Activated CD8-positive, alpha-beta T cell treated with anti-CD3 and anti-CD28 coated beads, Interleukin-2, amount 10 ng/mL, durations not matched to agents 7 days and 5 days (primary cell): ENCODE measurements at places on chromosomes 4 and X.

GRCh38 chrX:31117266-31117665 is 45.4 kb upstream of the FTHL17 start:
- no peak overlapping the region for H3K27ac ChIP-seq
- no peaks in the 10 kb centered on the region for H3K36me3 ChIP-seq
- no peak for DNase-seq
- no peak overlapping the region for H3K4me3 ChIP-seq

GRCh38 chrX:3820167-3820566 is 106.7 kb upstream of the PRKX start:
- peaks cover 5% of the 10 kb centered on the region for H3K4me1 ChIP-seq
- H3K27me3 ChIP-seq: no peaks in the 10 kb centered on the region
- H3K4me3 ChIP-seq: no peak overlapping the region
- peaks cover 25% of the 10 kb centered on the region for H3K36me3 ChIP-seq

DNA sequence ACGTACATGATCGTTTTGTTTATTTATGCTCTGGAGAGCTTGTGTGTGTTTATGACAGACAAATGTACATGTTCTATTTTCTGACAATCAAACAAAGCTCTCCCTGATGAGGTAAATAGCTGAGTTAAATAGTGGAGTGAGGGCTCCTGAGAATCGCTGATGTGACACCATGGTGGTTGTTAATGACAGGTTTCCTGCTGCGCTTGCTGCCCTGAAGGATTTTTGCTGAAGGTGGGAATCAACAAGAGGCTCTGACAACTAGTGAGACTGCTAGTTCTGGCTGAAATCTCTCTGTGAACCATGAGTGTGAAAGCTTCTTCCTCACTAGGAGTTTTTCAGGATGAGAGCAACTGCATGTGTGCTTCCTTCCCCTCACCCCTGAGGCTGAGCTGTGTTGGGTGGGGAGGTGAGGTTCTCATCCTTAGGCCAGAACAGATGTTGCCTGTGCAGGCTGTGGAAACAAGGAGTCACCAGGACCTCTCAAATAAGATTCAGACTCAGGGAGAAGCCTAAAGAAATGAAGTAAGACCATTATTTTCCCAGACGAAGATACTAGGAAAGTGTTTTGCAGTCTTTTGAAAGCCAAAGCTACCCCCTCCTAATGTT is 173.4 kb upstream of the JADE1 start:
- no peaks in the 10 kb centered on the region for H3K4me1 ChIP-seq
- H3K27me3 ChIP-seq: peaks cover 1% of the 10 kb centered on the region
- H3K4me3 ChIP-seq: no peak overlapping the region
- no peak for DNase-seq
- H3K27ac ChIP-seq: no peak overlapping the region

DNA sequence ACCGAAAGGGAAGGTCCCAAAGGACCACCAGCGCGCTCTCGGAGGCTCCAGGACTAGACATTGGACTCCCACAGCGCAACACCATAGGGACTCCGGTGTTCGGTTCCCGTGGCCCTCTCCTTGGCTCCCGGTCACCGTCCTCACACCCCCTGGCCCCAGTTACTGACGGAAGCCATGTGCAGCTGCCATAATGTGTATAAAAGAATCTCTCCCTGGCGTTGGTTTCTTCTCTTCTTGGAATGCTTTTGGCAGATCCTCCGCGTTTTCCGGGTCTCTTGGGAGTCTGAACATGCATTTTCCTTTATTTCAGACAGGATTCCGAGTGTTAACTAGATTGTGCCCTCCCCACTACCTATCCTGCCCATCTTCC is 69.8 kb downstream of the FBXO8 start:
- H3K36me3 ChIP-seq: no peaks in the 10 kb centered on the region
- H3K27ac ChIP-seq: no peak overlapping the region
- H3K4me1 ChIP-seq: peaks cover 47% of the 10 kb centered on the region

DNA sequence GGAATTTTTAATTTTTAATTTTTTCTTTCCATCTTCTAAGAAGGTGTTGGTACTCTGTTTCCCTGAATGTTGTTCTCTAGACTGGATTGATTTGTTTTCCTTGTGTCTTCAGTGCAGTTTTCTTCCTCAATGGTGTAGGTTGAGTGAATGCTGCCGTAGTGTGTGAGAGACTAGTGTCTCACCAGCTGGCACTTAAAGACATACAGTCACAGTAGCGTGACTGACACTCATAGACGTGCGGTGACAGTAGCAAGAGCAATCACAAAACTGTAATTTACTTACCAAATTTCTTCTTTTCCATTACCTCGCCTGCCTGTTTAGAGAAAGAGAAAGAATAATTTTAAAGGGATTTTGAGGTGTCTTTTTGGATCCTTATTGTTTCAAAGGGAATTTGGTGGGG is 21.4 kb upstream of the PGM2 start:
- H3K4me3 ChIP-seq: no peak overlapping the region
- H3K4me1 ChIP-seq: no peaks in the 10 kb centered on the region
- H3K36me3 ChIP-seq: no peaks in the 10 kb centered on the region
- DNase-seq: no peak

- no peaks in the 10 kb centered on the region for H3K36me3 ChIP-seq
- no peaks in the 10 kb centered on the region for H3K27me3 ChIP-seq
- H3K27ac ChIP-seq: no peak overlapping the region
- H3K4me3 ChIP-seq: no peak overlapping the region
- no peak for DNase-seq
- no peaks in the 10 kb centered on the region for H3K4me1 ChIP-seq
These were observed 141.2 kb downstream of the CXXC4 start for GRCh38 chr4:104353481-104353880.

DNA sequence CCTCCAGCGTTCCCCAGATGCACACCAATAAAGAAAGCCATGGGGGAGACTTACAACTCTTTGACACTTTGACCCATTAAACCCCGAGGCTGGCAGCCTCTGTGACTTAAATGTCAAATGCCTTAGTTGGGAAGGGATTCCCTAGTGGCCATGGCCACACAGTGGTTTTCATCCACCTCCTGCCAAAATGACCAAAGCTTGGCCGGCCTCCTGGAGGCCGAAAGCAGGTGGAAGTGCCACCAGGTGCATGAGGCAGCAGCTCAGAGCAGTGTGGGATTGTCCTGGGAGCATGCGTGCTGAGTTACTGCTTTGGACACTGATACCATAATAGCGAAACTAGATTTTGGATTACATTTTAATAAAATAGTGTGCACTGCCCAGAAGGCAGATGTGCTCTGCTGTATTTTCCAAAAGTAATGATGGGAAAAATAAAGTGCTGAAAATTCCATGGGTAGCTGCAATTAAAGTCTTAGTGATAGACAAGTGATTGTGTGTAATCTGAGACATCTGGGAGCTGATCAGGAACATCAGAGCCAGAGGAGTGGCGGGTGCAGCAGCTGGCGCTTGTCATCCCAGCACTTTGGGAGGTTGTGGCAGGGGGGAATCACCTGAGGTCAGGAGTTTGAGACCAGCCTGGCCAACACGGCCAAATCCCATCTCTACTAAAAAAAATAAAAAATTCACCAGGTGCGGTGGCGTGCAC is 39.8 kb upstream of the TADA2B start:
- H3K27ac ChIP-seq: no peak overlapping the region
- H3K4me3 ChIP-seq: no peak overlapping the region
- H3K27me3 ChIP-seq: no peaks in the 10 kb centered on the region

GRCh38 chrX:23904096-23904495 is 3.6 kb downstream of the APOO start:
- H3K36me3 ChIP-seq: peaks cover 3% of the 10 kb centered on the region
- H3K4me1 ChIP-seq: peaks cover 20% of the 10 kb centered on the region
- no peak overlapping the region for H3K4me3 ChIP-seq
- no peak for DNase-seq
- no peak overlapping the region for H3K27ac ChIP-seq

GRCh38 chr4:26510334-26510964 is 20.2 kb upstream of the CCKAR start:
- no peaks in the 10 kb centered on the region for H3K36me3 ChIP-seq
- no peaks in the 10 kb centered on the region for H3K4me1 ChIP-seq

GRCh38 chrX:101708163-101708562 is 48.5 kb upstream of the ARMCX2 start:
- no peak overlapping the region for H3K27ac ChIP-seq
- no peaks in the 10 kb centered on the region for H3K27me3 ChIP-seq
- H3K4me3 ChIP-seq: no peak overlapping the region
- no peak for DNase-seq
- no peaks in the 10 kb centered on the region for H3K4me1 ChIP-seq

DNA sequence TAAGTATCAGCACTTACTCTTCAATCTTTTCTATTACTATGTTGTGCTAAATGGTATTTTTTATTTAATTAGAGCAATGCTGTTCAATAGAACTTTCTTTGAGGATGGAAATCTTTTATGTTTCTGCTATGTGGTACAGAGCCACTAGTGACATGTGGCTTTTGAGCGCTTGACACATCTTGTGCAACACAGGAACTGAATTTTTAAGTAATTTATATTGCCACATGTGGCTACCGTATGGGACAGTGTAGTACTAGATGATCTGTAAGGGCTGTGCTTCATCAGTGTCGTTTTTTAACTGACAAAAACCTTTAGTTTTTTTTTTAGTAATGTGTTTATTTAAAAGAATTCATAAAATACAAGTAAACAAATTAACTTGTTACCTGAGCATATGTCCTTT is 22.4 kb downstream of the HPRT1 start:
- H3K36me3 ChIP-seq: peaks cover 12% of the 10 kb centered on the region
- H3K27ac ChIP-seq: no peak overlapping the region
- H3K4me3 ChIP-seq: no peak overlapping the region
- H3K4me1 ChIP-seq: peaks cover 3% of the 10 kb centered on the region

GRCh38 chr4:140926672-140927071 is 170.5 kb upstream of the TBC1D9 start:
- H3K27me3 ChIP-seq: no peaks in the 10 kb centered on the region
- H3K4me1 ChIP-seq: no peaks in the 10 kb centered on the region
- no peaks in the 10 kb centered on the region for H3K36me3 ChIP-seq
- no peak overlapping the region for H3K27ac ChIP-seq

GRCh38 chr4:9849538-9849920 is 68.1 kb downstream of the DRD5 start:
- H3K27ac ChIP-seq: no peak overlapping the region
- H3K27me3 ChIP-seq: peaks cover 20% of the 10 kb centered on the region
- H3K4me1 ChIP-seq: no peaks in the 10 kb centered on the region
- no peak for DNase-seq
- no peaks in the 10 kb centered on the region for H3K36me3 ChIP-seq

DNA sequence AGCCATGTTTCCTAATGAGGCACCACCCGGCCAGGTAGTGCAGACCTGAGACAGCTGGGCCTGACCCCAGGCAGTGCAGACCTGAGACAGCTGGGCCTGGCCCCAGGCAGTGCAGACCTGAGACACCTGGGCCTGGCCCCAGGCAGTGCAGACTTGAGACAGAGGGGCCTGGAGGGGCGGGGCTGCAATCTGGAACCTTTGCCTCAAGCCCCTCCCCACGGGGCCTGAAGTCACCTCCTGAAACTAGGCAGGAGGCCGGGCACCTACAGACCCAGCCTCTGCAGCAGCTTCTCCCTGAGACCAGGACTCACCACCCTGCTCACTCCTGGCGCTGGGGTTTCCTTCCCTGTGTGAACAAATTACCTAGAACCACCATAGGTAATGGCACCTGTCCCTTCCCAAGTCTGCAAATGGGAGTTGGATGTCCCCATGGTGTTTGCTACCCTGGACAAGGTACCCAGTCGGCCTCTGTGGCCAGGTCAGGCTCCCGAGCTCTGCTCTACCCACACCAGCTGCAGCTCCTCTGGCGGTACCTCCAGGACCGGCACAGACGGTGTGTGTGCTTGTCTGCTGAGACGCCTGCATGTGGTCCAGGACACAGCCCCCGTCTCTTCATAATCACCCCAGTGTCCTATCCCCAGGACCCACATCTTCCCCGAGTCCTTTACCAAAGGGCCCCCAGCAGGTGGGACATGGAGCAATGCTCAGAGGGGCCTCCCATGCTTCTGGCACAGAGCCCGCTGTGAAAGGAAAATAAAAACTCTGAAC is 53.1 kb upstream of the C4orf50 start:
- DNase-seq: no peak
- H3K27me3 ChIP-seq: no peaks in the 10 kb centered on the region
- no peak overlapping the region for H3K27ac ChIP-seq
- no peaks in the 10 kb centered on the region for H3K36me3 ChIP-seq

GRCh38 chrX:17046478-17047097 is 100.1 kb downstream of the REPS2 start:
- no peaks in the 10 kb centered on the region for H3K4me1 ChIP-seq
- H3K27me3 ChIP-seq: no peaks in the 10 kb centered on the region
- peak; percentile 43 for DNase-seq
- H3K36me3 ChIP-seq: no peaks in the 10 kb centered on the region

DNA sequence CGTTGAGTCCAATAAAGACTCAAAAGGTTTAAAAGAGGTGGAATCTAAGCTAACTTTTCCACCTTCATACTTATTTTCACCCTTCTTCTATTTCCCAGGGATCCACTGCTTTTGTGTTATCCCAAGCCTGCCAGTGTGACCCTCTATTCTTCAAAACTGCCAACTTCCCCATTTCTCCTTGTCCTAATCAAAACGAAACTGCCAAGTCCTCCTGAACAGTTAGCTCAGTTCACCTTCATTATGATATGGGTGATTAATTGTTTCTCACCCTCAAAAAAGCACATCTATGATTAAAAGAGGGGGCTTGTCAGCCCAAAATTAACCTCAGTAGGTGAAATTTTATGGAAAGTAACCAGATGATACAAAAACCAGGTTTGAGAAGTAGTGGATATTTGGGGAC is 108.4 kb downstream of the GUCY2F start:
- no peaks in the 10 kb centered on the region for H3K27me3 ChIP-seq
- H3K4me3 ChIP-seq: no peak overlapping the region
- no peaks in the 10 kb centered on the region for H3K4me1 ChIP-seq

DNA sequence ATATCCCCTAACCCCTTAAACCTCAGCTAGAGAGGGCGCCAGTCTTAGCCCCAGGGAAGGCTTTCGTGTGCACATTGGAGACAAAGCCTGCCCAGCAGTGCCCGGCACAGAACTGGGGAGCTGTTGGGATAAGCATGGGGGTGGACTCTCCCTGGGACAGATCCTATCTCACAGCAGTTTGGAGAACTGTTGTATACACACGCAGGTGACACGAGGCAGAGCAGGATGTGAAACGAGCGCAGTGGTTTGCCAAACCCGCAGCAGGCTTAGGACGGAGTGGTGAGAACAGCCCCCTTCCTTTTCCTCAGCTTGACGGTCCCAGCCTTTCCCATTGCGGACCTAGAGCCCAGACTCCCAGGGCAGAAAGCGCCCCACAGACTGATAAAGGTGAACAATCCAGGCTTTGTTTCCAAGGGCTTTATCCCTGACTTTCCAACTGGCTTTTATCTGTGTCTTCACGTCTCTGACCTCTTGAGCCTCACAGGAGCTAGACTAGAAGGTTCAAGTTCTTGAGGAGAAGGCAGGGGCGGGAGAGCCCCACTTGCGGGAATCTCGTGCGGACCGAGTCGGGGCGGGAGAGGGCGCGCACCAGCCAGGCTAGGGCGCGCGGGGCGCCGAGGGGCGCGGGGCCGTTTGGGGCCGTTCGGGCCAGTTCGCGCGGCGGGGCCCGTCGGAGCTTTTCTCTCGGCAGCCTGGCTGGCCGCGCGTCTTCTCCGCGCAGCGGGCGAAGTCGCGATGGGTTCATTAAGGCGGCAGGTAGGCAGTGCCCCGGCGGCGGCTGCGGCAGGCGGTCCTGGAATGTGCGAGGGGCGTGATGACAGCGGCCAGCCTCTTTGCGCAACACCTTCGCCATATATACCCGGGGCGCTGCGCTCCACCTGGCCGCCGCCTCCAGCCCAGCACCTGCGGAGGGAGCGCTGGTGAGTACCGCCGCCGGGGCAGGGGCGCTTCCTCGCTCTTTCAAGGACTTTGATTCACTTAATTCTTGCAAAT is at the start of gene SLC34A2:
TSS of gene SLC34A2 (plus strand) at position 881 of the 993 bp plus-strand sequence. CDS start 6,650 bp downstream, outside the sequence.
- H3K27ac ChIP-seq: no peak within 1 kb of the TSS
- H3K4me1 ChIP-seq: peaks cover 10% of the 10 kb centered on the region
- H3K4me3 ChIP-seq: no peak within 1 kb of the TSS
- peaks cover 39% of the 10 kb centered on the region for H3K27me3 ChIP-seq

GRCh38 chrX:65406532-65406931 is 128.1 kb downstream of the LAS1L start:
- peak; percentile 46 for DNase-seq
- H3K36me3 ChIP-seq: no peaks in the 10 kb centered on the region
- peak overlapping the region; percentile 67 for H3K4me3 ChIP-seq
- peak overlapping the region; percentile 34 for H3K27ac ChIP-seq
- peaks cover 19% of the 10 kb centered on the region for H3K27me3 ChIP-seq
- peaks cover 3% of the 10 kb centered on the region for H3K4me1 ChIP-seq
